ENCODE measurements at places on chromosomes 11 and 22.

DNA sequence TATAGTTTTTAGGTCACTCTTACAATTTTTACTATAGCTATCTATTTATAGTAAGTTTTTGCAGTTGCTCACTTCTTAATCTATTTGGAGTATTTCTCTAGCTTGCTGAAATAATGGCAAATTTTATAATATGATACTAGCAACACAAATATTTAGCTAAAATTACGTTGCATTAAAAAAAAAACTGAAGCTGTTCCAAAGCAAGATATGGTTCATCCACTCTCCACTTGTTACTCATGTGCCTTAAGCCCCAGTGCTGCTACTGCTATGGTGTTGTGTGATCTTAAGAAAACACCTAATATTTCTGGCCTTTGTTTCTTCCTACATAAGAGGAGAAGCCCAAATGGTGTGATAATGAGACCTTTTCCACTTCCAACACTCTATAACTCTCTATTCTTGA, 479 bp downstream of the MMP3 start:
- DNase-seq: no peak

- DNase-seq: no peak
Observed at GRCh38 chr22:50595189-50595588, 5.4 kb upstream of the MAPK8IP2 start.

DNA sequence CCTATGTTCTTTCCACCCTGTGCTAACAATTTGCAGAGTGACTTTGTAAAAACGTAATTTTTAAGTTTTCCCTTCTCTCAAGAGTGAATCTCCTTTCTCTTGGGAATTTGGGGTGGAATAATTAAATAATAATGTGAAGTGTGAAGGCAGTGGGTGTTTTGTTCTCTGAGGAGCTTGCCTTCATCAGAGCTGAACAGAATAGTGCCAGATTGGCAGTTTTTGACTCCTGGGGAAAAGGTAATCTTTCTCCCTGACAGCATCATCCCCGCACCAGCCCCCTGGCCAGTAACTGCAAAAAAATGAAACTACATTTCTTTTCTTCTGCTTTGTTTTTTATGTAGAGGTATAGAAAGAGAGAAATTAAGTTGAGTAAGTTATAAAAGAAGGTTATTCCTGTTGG, 59.9 kb downstream of the MUC15 start:
- DNase-seq: no peak

DNA sequence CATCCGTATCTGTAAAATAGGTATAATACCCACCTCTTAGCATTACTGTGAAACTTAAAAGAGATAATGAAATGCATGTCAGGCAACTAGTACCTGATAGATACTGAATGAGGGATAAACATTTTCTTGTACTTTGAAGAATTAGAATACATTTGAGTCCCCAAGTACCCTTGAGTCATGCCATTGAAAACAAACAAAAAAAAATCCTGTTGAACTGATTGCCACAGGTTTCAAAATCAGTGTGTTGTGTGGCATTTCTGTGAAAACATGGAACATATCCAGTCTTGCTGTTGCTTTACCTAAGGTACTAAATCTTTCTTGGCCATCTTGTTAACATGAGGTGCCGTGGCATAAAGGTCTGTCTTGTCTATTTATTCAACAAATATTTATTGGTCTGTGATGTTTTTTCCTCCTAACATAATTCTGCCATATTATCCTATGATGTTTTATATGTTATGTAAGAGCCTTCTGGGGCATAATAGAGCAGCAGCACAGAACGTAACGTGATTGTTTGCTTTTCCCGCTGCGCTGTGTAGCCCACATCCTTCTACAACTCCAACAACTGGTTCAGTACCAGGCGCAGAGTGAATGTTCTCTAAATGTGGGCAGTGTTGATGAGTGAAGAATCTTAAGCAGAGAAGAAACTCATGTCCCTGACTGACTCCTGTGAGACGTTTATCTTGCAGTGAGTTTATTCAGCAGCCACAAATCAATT, 79.3 kb upstream of the RAB1B start:
- no peak for DNase-seq

DNA sequence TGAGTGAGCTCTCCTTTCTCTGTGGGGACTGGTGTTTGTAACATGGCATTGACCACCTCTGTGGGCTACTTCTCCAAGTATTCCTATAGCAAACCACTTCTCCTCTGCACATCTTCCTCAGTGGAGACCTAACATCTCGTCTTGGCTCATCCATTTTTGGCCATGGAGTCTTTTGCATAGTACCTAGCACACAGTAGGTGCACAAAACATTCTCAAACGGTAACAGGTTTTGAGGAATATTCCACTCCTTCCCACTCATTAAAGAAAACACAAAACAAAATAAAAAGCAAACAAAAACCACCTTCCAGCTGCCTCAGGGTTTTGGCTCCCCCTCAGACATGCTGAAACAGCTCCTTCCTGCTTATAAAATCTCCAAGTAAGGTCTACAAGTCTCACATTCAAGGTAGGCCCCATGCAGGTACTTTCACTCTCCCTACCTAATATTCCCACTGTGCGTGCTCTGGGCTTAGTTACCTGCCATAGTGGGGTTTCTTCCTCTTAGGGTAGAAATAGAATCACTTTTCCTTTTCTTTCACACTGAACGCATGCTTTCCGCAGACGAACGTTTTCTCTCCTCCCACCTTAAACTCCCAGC, 132.4 kb downstream of the RBFOX2 start:
- no peak for DNase-seq

- DNase-seq: no peak
Observed at GRCh38 chr11:63847363-63847762, 8.5 kb downstream of the MARK2 start.

DNA sequence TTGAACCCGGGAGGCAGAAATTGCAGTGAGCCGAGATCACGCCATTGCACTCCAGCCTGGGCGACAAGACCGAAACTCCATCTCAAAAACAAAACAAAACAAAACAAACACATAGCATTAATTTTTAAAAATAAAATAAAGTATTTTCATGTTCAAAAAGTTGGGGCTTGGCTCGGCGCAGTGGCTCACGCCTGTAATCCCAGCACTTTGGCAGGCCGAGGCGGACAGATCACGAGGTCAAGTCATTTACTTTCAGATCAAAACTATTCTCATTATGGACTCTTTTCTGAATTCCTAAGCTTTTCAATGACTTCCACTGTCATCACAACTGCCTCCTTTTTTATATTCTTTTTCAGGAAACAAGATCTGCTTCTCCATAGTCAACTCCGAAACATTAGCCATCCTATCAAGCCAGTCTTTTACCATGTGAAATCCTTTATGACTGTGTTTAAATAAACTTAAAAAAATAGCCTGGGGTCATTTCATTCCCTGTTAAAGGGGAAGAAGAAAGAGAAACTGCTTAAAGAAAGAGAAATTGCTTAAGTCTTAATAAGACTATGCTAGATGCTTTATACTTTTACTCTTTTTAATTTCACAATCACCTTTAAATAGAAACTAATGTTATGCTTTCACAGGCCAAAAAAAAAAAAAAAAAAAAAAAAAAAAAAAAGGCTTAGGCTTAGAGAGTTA, 13.1 kb upstream of the CHRNA10 start:
- DNase-seq: no peak

GRCh38 chr11:62842171-62842741, 2.9 kb upstream of the WDR74 start:
- DNase-seq: no peak

DNA sequence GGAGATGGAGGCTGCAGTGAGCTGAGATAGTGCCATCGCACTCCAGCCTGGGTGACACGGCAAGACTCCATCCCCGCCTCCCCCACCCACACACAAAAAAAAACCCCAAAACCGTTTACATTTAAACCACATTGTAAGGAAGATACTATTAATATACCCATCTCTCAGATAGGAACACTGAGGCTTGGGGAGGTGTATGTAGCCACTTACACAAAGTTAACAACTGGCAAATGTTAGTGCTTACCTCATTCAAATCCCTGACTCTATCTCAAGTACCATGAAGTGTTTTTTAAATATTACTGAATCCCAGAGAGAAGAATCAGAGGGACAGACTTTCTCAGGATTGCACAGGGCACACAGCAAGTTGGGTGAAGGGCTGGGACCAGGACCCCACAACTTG, 164.5 kb downstream of the MIAT start:
- no peak for DNase-seq

- DNase-seq: no peak
Observed at GRCh38 chr11:89490981-89491690, at the start of gene NOX4. TSS of gene NOX4 (minus strand) at chr11:89491375. CDS start at chr11:89491246, 129 bp downstream.

DNA sequence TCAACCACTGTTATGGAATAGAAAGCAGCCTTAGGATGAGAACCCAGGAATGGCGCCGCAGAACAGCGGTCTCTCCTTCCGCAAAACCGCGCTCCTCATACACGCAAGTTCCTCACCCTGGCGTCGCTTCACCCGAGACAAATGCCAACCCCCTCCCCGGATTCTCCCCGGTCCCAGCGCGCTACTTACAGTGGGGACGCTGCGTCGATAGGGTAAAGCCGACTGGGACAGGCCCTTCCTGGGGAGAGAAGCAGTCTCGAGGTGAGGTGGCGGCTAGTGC, 287 bp downstream of the RPS13 start:
- peak; percentile 19 for DNase-seq

DNA sequence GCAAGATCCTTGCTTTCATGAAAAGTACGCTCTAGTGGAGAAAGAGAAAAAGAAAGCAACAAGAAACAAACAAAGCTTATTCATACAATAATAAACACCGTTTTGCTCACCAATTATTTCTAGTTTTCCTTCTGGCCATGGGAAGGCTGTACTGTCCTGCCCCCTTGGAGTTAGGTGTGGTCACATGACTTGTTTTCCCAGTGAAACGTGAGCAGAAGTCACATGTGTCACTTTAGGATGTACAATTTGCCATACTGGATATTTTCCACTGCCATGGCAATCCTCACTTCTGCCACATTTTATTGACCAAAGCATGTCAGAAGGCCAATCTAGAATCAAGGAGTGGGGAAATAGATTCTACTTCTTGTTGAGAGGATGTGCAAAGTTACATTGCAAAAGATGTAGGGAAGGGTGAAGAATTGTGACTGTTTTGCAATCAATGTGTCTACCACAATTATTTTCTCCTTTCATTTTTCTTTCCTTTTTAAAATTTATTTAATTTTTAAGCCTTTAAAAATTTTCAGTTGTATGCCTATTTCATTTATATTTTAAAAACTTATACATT, 24.3 kb upstream of the TRAF6 start:
- no peak for DNase-seq

- DNase-seq: no peak
Observed at GRCh38 chr11:134702827-134703226, 290.8 kb upstream of the B3GAT1 start.

GRCh38 chr11:119496469-119496868, 73.5 kb upstream of the THY1 start:
- DNase-seq: no peak

DNA sequence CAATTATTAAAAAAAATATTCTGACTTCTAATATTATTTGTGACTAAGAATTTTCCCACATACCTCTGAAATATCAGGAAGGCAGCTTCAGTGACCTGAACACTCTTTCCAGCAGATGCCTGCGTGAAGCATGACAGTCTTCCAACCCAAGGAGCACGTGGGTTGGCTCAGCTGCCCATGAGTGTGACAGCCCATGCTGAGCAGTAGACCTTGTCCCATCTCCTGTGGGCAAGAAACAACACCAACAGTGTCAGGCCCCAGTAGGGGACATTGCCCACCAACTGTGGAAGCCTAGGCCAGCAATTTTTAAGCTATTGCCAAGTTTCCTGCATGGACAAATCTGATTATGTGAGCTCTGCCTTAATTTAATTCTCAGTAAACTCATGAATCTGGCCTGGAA, 66.4 kb upstream of the OLFML1 start:
- DNase-seq: no peak

- no peak for DNase-seq
Observed at GRCh38 chr22:42177891-42178336, 47.3 kb upstream of the CYP2D6 start.

DNA sequence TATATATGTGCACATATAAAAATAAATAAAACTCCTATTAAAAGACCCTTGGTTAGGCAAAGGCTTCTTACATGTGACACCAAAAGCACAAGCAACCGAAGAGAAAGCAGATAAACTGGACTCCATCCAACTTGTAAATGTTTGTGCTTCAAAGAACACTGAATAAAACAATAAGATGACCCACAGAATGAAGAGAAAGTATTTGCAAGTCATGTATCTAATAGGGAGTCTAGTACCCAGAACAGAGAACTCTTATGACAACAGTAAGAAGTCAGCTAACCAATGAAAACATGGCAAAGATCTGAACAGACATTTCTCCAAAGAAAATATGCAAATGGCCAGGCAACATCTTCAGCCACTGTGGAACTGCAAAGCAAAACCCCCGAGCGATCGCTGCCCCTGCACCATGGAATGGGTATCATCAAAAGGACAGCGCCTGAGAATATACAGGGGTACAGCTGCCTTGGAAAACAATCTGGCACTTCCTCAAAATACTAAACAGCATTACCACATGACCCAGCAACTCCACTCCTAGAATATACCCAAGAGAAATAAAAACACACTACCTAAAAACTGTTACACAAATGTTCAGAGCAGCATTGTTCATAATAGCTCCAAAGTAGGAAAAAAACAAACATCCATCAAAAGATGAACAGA, 17.2 kb downstream of the BRD1 start:
- no peak for DNase-seq
